ENCODE measurements at places on chromosomes 3 and 15. TPM values are rescaled to one million over a fixed set of nuclear protein-coding genes. Genes with fewer than 3 reads are reported as not detected.
A peak's percentile ranks its signal among the peaks of the same experiment; 100 is the strongest.

DNA sequence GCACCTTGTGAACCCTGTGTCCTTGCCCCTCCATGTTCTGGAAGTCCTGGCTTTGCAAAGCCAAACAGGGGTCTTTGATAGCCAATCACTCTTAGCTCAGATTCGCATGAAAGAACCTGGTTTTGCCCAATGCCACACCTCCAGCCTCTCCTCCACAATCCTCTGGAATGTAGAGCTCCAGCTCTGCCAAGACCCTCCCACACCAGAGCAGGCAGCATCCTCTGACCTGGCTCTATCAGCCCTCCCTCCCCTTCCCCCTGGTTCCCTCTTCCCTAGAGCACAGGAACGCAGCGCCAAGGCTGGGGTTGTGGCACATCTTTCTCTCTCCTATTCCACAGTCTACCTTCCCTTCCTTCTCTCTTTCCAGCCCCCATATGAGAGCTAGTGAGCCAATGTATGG lies 133.3 kb downstream of the RPLP1 start:
- no peak overlapping the region for H3K4me3 ChIP-seq
- no peak overlapping the region for H3K27ac ChIP-seq
- H3K36me3 ChIP-seq, result no peaks in the 10 kb centered on the region
- H3K27me3 ChIP-seq, result no peaks in the 10 kb centered on the region
- no peaks in the 10 kb centered on the region for H3K4me1 ChIP-seq
- DNase-seq, result no peak

GRCh38 chr15:27805261-27806220 lies 293.6 kb downstream of the OCA2 start:
- no peaks in the 10 kb centered on the region for H3K36me3 ChIP-seq
- DNase-seq, result no peak
- no peaks in the 10 kb centered on the region for H3K27me3 ChIP-seq
- H3K4me3 ChIP-seq, result no peak overlapping the region

- no peak overlapping the region for H3K27ac ChIP-seq
- no peaks in the 10 kb centered on the region for H3K27me3 ChIP-seq
- no peaks in the 10 kb centered on the region for H3K4me1 ChIP-seq
- H3K4me3 ChIP-seq, result no peak overlapping the region
- DNase-seq, result no peak
These were observed 23.2 kb downstream of the C2CD4B start for GRCh38 chr15:62141643-62142588.

DNA sequence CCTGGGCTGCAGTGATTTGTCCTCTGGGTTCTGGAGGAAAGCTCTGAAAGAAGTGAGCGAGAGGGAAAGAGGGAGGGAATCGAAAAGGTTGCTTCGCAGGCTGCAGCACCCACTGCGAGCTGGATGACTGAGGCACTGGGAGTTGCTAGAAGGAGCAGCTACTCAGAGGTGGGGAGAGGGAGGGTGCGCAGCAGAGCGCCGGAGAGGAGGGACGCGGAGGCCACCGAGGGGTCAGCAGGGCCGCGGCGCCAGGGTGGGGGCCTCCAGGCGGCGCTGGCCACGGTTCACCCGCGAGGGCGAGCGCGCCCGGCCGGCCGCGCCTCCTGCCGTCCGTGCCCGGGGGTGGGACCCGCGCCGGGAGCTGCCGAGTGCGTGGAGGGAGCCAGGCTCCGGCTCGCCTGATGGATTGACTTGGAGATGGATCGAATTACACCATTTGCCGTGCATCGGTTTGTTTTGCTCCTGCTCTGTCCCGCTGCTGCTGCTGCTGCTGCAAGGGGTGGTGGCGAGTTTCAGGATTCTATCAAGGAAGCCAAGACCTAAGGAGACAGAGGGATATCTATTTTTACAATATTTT lies at the start of gene SEMA6D:
SEMA6D (plus strand) TSS at position 470 of the 577 bp plus-strand sequence. CDS start 42,294 bp downstream, outside the sequence.
- H3K4me1 ChIP-seq, result no peaks in the 10 kb centered on the region
- no peak for DNase-seq
- H3K27me3 ChIP-seq, result peaks cover 11% of the 10 kb centered on the region
- H3K36me3 ChIP-seq, result no peaks in the 10 kb centered on the region

DNA sequence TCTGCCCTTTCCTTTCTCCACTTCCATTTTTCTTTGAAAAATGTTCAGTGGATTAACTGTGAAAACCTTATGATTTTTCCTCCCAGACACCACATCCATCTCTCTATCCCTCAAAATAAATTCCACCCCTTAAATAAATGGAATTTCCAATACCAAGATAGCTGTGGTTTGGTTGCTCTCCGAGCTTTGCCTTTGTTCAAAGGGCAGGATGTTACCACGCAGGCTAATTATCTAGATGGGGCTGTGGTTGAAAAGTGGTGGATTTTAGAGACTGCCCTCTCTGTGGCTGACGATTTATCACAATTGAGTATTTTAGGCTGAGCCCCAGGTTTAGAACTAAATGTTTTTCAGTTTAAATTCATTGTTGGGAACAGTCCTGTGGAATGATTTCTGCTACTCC lies 36.9 kb upstream of the CMSS1 start:
- H3K4me1 ChIP-seq, result no peaks in the 10 kb centered on the region
- no peak overlapping the region for H3K27ac ChIP-seq
- DNase-seq, result no peak
- H3K4me3 ChIP-seq, result no peak overlapping the region
- H3K27me3 ChIP-seq, result no peaks in the 10 kb centered on the region

DNA sequence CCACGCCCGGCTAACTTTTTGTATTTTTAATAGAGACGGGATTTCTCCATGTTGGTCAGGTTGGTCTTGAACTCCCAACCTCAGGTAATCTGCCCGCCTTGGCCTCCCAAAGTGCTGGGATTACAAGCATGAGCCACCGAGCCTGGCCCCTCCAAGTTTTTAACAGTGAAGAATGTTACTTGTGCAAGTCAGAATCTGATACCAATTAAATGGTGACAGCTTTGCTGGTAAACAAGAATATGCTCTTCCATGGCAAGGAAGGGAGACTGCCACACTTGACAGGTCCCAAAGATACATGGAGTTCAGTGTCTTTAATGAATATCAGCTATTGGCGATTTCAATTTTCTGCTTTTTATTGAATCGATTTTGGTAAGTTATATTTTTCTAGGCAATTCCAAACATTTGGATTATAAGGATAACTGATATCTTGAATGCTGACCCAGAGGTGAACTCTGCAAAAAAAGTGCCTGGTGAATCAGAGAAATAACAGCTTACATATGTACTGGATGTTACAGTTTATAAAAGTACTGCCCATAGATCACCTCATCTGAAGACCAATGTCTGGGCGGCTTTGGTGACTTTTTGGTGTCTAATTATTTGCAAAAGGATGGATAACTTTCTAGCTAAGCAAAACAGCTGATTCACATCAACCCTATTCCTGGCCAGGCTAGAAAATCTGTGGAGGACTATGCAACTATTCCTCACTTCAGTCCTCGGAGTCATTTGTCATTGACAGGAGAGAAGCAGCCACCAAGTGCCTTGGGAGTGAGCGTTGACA lies 1.2 kb downstream of the PARP16 start:
- no peaks in the 10 kb centered on the region for H3K36me3 ChIP-seq
- no peak for DNase-seq
- H3K27ac ChIP-seq, result peak overlapping the region; percentile 86
- peaks cover 29% of the 10 kb centered on the region for H3K4me1 ChIP-seq

DNA sequence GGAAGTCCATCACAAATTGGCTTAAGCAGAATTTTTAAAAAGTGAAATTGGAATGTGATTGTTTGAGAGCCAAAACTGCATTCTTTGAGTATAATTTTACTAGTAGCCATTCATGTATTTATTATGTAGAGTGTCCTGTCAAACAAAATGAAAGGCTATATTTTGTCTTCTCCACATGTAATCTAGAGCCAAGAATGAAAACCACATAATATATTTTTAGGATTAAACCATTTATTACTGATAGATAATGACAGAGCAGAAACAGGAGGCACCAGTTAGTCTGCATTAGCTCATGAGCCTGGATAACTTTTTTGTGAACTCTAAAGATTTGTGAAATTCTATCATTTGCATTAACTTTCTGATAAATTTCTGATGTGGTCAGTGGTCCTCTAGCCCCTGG lies 130.2 kb downstream of the FILIP1L start:
- no peak overlapping the region for H3K27ac ChIP-seq
- H3K4me3 ChIP-seq, result no peak overlapping the region
- H3K4me1 ChIP-seq, result no peaks in the 10 kb centered on the region

DNA sequence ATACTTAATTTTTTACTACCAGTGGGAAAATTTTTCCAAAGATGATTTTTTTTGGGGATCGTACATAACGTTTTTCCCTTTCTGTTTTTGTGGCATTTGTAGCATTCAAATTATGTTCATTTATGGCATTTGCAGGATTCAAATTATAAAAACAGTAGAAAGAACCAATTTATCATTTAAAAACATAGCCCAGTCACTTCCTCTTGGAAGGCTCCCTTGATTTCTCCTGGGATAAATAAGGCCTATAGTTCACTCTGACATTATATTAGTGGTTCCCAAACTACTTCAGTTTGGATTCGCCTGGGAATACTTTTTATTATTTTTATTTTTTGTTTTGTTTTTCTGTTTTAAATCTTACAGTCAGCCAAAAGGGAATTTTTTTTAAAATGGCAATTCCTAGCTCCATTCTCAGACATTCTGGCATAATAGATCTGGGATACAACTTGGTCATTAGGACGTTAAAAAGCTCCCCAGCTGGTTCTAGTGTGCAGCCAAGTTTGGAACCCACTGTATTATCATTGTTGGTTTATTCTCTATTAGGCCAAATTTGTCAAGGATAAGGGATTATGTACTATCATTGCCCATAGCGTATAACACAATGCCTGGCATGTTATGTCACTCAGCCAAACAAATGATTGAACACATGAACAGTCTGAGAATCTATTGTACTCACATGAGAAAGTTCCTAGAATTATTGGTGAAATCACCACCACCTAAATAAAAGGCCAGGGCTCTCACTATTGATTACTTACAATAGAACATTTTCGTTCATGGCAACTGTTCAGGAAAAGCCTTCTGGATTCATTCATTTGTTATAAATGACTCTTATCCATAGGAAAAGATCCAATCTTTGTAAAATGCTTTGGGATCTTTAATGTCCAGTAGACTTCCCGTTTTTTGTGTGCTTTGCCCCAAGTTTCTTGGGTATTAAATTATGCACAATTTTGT lies 28.9 kb downstream of the RARB start:
- H3K4me1 ChIP-seq, result no peaks in the 10 kb centered on the region
- no peak overlapping the region for H3K4me3 ChIP-seq
- H3K27me3 ChIP-seq, result no peaks in the 10 kb centered on the region
- DNase-seq, result no peak

DNA sequence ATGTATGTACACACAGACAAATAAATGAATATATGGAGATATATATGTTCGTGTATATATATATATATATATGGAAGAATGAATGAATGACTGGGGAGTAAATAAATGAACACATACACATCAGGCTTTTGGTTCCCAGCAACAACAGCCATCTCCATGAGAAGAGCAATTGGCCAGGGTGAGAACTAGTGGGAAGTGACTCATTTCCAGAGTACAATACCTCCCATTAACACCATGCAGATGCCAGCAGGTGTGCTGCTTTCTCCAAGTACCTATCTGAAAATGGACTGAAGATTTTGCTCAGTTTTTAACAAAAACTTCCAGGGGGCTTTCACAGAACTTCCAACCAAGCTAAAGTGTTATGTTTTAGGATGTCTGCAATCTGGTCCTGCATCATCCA lies 179.8 kb upstream of the SLC2A2 start:
- no peak overlapping the region for H3K27ac ChIP-seq
- no peak overlapping the region for H3K4me3 ChIP-seq
- H3K27me3 ChIP-seq, result no peaks in the 10 kb centered on the region
- DNase-seq, result no peak

DNA sequence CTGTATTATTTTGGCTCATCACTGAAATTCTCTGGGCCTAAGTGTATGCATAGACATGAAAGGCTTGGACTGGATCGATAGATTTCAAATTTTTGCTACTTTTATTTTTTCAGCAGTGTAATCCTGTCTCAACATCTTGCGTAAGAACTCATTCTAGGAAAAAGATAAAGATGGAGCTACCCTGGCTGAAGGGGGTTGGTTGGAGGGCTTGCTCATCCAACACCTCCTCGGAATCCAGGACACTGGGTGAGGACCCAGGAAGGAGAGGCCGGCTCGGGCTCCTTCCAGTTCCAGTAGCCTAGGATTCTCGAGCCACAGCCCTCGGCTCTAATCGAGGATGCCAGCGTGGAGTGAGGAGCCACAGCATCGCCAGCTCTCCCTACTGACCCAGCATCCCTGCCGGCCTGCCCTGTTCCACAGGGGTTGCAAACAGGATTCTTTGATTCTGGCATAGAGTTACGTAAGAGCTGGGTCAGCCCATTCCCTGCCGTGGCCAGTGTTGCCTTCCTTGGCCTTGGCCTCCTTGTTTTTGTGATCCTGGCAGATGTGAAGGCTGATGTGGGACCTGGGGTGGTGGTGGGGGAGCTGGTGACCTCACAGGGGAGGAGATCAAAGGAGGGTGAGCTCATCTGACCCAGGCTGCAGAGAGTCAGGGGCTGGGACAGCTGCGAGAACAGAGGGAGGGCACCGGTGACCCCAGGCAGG lies 149.5 kb downstream of the ALDH1A2 start:
- DNase-seq, result no peak

Gene EFCC1
- total RNA-seq, result not detected

Gene IMPG2
- 0.81 TPM for total RNA-seq

Gene LRRK1
- 0.53 TPM for total RNA-seq

All from CD4-positive, alpha-beta memory T cell (primary cell).